ENCODE measurements at places on chromosomes 11 and 22.
A peak's percentile ranks its signal among the peaks of the same experiment; 100 is the strongest.

DNA sequence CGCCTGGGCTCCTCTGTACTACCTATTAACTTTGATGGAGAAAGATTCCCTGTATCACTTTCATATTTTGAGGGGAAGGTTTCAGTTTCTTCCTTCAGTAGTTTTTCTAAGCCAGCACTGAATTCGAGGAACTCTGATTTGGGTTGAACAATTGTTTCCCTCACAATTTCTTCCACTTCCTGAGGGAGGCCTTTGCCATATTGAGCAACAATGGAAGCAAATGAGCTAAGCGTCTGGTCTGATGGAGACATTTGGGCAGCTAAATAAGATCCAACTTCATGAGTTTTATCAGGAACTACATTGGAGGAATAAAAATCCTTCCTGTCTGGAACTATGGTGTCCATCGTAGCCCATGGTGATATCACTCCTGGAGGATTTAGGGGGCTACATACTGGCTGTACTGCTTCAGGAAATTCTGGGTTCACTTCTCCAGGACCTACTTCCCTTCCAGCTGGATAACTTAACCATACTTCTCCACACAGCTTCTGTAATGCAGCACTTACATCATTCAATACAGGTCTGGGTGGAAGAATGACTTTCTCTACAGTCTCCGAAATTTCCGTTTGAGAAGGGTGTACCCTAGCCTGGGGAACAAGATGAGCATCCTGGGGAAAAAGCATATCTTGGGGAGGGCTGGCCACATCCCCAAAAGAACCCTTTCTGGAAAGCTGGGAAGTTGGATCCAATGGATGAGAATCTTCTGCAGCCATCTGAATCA is 38.9 kb upstream of the CCDC89 start:
- DNase-seq = no peak

DNA sequence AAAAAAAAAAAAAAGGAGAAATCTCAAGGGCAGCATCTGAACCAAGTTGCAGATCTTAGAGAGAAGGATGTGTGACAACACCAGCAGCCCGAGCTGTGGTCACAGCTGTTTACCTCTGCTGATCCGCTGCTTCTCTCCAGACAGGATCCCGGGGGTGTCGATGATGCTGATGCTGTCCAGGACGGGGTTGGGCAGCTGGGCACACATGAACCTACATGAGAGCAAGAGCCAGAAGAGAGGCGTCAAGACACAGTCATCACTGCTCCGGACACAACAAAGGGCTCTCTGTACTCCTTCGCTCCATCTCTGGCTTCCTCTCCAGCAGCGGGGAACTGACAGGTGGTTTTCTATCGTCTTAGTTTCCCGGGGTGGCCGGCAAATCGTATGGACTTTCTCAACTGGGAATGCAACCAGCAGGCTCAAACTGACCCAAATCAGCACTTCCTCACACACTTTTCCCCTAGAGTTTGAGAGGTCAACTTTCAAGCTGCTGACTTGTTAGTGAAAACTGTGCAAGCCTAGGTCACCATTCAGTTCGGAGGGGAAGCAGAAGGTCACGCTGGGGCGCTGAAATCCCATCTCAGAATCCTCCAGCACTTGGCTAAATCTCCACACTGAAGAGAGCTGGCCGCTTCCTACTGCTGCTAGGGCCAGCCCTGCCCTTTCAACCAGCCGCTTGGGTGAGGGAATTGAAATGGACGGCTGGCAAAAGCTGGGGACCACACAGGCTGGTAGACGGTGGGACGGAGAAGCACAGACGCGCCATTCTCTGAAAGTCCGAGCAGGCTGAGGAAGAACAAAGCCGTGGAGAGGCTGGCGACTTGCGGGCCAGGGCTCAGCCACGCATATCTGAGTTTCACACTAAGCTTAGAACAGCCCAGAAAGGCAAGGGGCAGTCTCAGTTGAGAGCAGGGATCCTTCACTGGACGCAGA is 3.8 kb downstream of the EHD1 start:
- no peak for DNase-seq

DNA sequence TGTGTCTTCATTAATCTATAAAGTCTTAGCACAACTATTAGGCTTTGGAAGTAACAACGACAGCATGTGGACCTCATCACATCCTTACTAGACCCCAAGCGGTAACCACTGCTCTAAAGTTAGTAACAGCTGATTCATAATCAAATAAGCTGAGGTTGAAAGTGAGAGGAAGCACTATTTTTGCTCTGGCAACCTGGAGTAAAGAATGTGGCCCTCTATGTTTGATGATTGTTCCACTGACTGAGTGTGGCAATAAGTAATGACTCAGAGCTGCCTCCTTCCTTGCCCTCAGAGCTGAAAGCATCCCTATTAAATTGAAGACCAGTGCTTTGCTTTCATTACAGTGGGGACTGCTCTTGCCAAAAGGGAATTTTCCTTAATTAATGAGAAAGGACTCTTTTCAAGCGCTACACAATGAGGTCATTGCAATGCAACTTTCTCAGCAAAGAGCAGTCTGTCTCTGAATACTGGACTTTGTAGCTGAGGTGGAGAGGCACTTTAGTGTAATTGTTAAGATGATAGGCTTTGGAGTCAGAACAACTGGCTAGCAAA is 906.1 kb upstream of the RAG2 start:
- peak; percentile 92 for DNase-seq

DNA sequence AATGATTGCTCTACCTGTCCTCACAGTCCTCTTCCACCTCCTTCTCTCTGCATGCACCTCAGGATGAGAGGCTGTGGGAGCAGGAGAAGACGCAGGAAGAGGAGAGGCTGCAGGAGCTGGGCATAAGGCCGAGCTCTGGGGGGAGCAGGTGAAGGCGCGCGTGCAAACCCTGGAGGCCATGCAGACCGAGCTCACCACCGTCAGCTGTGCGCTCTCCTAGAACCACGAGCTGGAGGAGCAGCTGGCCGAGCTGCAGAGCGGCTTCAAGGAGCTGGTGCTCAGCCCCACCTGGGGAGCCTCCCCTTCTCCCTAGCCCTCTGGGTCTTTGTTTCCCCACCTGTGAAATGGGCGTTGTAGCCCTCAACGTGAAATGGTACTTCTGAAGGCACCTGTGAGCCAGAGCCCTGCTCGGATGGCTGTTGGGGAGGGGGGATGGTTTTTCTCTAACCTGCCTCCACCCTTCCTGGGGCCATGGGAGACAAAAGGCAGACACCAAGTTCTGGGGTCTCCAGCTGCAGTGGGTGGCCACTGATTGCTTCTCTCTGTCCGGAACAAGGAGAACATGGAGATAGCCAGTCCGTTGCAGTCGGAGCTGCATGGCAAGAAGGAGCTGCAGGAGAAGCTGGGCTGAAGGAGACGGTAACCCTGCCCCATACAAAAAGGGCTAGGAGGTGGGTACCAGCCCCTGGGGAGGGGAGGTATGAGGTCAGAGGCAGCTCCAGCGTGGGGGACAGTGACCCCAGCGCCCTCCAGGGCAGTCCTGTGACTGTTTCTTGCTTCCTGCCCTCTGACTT is 65.2 kb upstream of the A4GALT start:
- no peak for DNase-seq

DNA sequence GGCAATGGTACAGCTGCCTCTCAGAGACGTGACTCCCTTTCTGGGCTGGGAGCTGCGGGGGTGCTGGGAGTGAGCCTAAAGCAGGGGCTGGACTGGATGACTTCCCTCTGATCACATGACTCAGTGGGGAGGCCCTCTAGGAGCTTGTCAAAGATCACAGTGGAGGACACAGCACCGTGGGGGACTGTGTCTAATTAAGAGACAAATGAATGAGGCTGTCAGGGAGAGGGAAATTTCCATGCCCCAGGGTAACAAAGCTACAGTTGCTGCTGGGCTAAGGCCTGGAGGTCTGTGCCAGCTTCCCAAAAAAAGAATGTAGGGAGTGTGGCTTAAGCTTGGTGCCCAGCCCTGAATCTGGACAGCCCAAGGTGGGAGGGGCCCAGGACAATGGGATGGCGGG is 262.8 kb upstream of the PLET1 start:
- DNase-seq = no peak

- no peak for DNase-seq
Observed at GRCh38 chr11:11581481-11581880, 40.3 kb downstream of the GALNT18 start.

DNA sequence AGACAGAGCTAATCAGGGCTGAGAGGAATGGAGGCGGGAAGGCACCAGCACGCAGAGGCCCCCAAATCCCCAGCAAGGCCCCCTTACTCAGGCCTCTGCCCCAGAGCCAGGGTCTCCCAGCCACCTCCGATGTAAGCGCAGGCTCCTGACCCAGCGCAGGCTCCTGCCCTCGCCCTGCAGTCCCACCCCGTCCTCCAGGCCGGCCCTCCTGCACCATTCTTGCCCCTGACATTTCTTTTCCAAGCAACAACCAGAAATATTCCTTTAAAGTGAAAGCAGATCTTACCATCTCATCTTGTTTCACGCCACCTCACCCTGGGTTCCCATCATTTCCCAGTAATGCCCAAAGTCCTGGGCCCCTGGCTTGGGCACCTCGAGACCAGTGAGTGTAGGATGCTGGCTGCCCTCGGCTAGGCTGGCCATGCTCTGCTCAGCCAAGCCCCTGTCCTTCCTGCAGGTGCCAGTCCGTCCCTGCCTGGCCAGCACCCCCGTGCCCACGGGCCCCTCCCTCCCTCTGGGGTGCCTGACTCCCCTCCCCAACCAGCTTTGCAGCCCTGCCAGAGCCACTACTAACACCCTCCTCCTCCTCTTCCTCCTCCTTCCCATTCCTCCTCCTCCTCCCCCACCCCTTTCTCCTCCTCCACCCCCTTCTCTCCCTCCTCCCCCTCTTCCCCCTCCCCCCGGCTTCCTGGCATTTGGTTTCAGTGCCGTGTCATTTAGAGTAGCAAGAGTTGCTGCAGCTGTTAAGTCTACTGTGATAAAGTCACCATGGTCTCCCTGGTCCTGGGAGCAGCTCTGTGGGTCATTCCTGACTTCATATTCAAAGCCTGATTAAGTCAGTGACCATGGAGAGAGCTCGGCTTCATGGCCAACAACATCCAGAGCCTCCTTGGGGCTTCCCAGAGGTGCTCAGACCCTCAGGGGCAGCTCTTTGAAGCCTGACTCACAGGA is 78.7 kb downstream of the PIWIL3 start:
- DNase-seq = no peak

DNA sequence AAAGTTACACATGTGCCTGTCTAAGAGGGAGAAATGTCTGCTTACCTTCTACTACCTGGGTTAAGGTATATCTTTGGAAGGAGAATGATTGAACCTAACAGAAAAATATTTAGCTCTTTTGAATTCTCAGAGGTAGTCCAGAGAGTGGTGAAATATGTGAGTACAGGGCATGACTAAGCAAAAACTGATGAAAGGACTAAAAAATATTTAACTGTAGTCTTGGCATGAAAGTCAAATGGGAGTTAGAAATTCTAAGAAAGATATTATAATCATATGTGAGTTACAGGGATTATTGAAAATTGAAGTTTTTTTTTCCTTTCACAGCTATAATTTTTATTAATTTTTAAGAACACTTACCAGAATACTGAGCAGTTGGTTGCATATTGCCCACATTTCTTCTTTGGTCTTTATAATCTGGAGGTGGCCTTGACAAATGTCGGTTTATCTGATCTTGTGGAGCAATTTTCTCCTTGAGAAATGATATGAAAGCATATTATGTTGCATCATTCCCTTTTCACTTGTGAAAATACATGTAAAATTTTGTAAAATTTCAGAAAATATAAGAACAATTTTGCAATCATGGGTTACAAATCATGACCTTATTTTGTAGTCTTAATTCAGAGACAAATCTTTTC is 61.4 kb upstream of the MTMR2 start:
- no peak for DNase-seq

- DNase-seq = no peak
Observed at GRCh38 chr22:31977141-31977841, 33.0 kb downstream of the YWHAH start.

GRCh38 chr22:17921871-17922821 is 102.2 kb downstream of the MICAL3 start:
- no peak for DNase-seq

DNA sequence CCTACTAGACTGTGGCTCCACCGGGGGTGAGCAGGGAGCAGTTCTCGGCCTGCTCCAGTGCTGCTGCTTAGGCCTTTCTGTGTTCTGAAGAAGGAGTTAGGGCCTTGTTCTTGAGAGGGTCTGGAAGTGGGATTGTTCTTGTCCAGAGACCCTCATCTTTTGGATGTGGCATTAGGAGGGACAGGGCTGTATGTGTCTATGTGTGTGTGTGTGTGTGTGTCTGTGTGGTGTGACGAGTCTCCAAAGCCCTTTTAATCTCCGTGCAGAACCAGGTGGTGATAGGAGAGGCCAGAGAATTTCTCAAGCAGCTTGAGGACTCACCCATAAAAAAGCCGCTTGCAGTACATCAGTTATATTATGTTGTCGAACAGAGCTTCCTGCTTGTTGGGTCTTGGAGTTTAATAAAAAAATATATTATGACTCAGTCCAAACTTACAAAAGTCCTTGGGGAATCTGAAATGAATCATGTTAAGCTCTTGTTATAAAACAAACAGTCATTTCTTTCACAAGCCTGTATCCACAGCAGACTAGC is 196.5 kb downstream of the TENM4 start:
- DNase-seq = peak; percentile 92

- DNase-seq = peak; percentile 79
Observed at GRCh38 chr11:78419327-78419726, 1.7 kb upstream of the GAB2 start.

DNA sequence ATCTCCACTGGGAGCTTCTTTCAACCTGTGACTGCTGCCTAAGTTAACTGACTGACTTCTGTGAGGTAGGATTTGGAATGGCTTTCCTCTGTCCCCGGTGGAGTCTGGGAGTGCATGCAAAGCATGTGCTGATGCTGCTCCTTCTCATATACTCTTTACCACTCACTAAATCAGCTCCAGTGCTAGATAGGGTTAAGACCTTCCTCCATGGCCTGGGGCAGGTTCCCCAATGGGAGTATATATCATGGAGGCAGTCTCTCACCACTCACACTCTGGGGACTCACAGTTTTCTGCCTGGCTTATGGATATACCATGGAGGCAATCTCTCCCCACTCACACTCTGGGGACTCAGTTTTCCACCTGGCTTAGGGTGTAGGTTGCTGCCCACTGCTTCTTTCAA is 10.1 kb upstream of the FANCF start:
- DNase-seq = no peak

- no peak for DNase-seq
Observed at GRCh38 chr22:21038405-21038804, 6.0 kb upstream of the SLC7A4 start.

GRCh38 chr11:122882857-122883645 is 492 bp downstream of the JHY start:
- DNase-seq = no peak

- DNase-seq = no peak
Observed at GRCh38 chr11:121741761-121742361, 289.1 kb upstream of the SORL1-AS1 start.

DNA sequence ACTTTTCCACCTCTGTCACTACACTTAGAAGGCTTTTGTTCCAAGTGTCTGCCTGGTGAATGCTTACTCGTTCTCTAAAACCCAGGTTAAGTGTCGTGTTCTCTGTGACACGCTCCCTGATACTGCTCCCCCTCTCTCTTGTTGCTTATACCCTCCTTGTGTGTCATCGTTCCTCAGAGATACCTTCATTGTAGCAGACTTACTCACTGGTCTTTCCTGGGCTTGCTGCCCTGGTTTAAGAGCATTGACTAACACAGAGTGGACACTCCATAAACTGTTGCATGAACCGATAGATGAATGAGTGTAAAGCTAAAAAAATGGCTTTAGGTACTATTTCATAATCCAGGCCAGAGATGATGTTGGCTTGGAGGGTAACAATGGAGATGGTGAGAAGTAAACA is 171.3 kb downstream of the GRIK4 start:
- no peak for DNase-seq

- DNase-seq = no peak
Observed at GRCh38 chr22:19128009-19128401, 3.1 kb upstream of the TSSK2 start.

GRCh38 chr11:57543593-57543992 is 6.2 kb downstream of the SMTNL1 start:
- no peak for DNase-seq
